ENCODE measurements at places on chromosomes 3 and 15. TPM values are rescaled to one million over a fixed set of nuclear protein-coding genes. Genes with fewer than 3 reads are reported as not detected.

The CFAP20DC gene
- not detected for polyA plus RNA-seq

The KBTBD13 gene
- polyA plus RNA-seq: not detected

The ECE2 gene
- polyA plus RNA-seq: not detected

The LMCD1 gene
- 6.1 TPM for polyA plus RNA-seq

The IGDCC3 gene
- polyA plus RNA-seq: 30.1 TPM

Data from HepG2 (cell line).